ENCODE measurements at places on chromosomes 6 and 20.

- no peak for DNase-seq
- no peaks in the 10 kb centered on the region for H3K27me3 ChIP-seq
- no peak overlapping the region for H3K4me3 ChIP-seq
- no peaks in the 10 kb centered on the region for H3K36me3 ChIP-seq
- H3K4me1 ChIP-seq: no peaks in the 10 kb centered on the region
These were observed 394.2 kb downstream of the BMP2 start for GRCh38 chr20:7161690-7162089.

GRCh38 chr20:54100563-54100962 lies 30.2 kb upstream of the BCAS1 start:
- peaks cover 4% of the 10 kb centered on the region for H3K27me3 ChIP-seq
- H3K4me1 ChIP-seq: peaks cover 3% of the 10 kb centered on the region
- H3K4me3 ChIP-seq: no peak overlapping the region
- no peak for DNase-seq

GRCh38 chr6:3617192-3617631 lies 134.3 kb downstream of the PXDC1 start:
- H3K27ac ChIP-seq: no peak overlapping the region
- no peaks in the 10 kb centered on the region for H3K36me3 ChIP-seq
- no peak for DNase-seq

DNA sequence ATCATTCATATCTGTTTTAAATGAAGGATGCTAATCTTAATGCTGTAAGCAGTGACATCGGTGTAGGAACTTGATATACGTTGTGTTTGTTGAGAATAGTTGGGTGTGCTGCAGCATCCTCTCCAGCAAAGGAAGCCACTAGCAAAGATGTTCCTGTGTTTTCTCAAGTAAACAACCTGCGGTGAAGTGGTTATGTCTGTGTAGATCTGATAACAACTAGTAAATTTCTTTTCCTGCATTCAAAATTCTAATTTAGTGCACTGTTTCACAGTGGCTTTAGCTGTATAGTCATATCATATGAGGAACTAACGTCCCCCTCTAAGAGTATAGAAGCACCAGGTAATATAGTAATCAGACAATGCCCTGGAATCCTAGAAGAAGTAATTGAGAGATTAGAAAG lies 38.7 kb downstream of the NCOA7 start:
- no peak overlapping the region for H3K4me3 ChIP-seq
- H3K36me3 ChIP-seq: peaks cover 25% of the 10 kb centered on the region

DNA sequence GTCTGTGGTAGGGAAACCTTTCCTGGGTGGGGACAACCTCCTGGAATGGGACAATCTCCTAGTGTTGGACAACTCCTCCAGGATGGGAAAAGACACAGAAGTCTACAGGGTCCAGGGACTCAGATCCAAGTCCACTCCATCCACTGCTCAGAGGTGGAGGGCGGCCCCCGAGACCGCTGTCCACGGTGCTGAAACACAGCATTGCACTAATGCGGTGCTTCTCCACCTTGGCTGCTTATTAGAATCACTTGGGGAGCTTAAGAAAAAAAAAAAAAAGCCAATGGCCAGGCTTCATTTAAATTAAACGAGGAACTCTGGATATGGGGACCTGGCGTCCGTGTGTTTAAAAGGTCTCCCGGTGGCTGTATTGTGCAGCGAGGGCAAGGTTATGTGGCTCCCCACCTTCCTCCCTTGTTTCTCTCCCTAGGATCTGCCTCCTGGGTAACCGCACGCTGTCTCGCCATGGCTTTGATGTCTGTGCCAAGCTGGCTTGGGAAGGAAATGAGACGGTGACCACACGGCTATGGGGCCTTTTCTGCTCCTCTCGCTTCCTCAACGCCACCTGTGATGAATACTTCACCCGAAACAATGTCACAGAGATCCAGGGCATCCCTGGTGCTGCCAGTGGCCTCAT lies 12.0 kb downstream of the SLC12A5 start:
- H3K27me3 ChIP-seq: peaks cover 55% of the 10 kb centered on the region
- H3K27ac ChIP-seq: no peak overlapping the region
- H3K4me1 ChIP-seq: no peaks in the 10 kb centered on the region
- H3K4me3 ChIP-seq: no peak overlapping the region
- no peaks in the 10 kb centered on the region for H3K36me3 ChIP-seq
